ENCODE measurements at places on chromosomes 6 and 20.

GRCh38 chr20:31440012-31440659 is at the start of gene DEFB123:
Gene DEFB123 (plus strand): TSS chr20:31440632. CDS start chr20:31440699, 67 bp downstream.
- DNase-seq, result no peak

GRCh38 chr20:2873747-2874041 is 413 bp downstream of the PTPRA start:
- DNase-seq, result no peak

- peak; percentile 30 for DNase-seq
These were observed 252.9 kb upstream of the RUNX2 start for GRCh38 chr6:45075246-45075645.

GRCh38 chr20:34199183-34199582 is 42.0 kb upstream of the ASIP start:
- no peak for DNase-seq

GRCh38 chr20:56762829-56763228 is 133.7 kb downstream of the TFAP2C start:
- DNase-seq, result no peak

- DNase-seq, result no peak
These were observed 10.8 kb upstream of the UST start for GRCh38 chr6:148735989-148736388.

- no peak for DNase-seq
These were observed 114.7 kb upstream of the AFDN start for GRCh38 chr6:167711768-167712730.

DNA sequence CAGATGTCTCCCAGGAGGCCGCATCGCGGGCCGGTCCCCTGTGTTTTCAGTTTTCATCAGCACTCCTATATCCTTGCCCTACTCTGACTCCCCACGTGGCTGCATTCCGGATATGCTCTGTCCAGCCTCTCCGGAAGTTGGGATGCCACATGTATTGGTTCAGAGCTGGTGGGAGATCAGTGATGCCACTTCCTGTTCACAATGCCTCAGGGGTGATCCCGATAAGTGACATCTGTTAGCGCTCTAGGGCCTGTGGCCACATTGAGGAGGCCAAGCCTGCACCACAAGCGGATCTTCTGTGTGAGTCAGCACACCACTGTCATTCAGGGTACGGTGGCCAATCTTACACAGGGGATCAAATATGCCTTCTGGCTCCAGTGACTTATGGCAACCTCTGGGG is 57.8 kb downstream of the PPP1R3G start:
- no peak for DNase-seq

GRCh38 chr6:109456710-109457561 is 1.4 kb upstream of the MICAL1 start:
- no peak for DNase-seq

DNA sequence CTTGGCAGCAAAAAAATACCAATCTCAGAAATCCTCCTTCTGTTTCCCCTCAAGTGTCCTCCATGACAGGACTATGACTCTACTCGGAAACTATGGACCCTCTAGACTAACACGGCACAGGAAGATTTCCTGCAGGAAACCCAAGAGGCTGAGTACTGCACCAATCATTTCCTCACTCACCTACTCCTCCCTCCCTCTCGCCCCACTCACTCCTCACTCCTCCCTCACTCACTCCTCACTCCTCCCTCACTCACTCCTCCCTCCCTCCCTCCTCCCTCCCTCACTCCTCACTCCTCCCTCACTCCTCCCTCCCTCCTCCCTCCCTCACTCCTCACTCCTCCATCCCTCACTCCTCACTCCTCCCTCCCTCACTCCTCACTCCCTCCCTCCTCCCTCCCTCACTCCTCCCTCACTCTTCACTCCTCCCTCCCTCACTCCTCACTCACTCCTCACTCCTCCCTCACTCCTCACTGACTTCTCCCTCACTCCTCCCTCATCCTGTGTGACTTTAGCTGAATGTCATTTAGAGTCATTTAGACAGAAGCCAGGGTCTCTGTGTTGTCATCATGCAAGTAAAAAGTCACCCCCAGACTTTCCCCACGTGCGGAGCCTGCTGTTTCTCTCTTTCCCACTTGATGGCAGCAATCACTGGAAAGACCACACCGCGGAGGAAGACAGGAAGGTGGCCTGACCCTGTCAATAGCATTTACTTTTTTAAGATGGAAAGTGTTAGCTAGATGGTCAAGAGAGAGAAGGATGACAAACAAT is 226.8 kb upstream of the PDE10A start:
- DNase-seq, result no peak

- no peak for DNase-seq
These were observed 5.9 kb downstream of the FOXA2 start for GRCh38 chr20:22578221-22579118.

- DNase-seq, result no peak
These were observed 303.9 kb downstream of the CBLN4 start for GRCh38 chr20:55701467-55701866.

- no peak for DNase-seq
These were observed 19.4 kb upstream of the SLC4A11 start for GRCh38 chr20:3258429-3258828.

GRCh38 chr6:27809067-27809938 is 102.9 kb downstream of the OR2B2 start:
- DNase-seq, result no peak

DNA sequence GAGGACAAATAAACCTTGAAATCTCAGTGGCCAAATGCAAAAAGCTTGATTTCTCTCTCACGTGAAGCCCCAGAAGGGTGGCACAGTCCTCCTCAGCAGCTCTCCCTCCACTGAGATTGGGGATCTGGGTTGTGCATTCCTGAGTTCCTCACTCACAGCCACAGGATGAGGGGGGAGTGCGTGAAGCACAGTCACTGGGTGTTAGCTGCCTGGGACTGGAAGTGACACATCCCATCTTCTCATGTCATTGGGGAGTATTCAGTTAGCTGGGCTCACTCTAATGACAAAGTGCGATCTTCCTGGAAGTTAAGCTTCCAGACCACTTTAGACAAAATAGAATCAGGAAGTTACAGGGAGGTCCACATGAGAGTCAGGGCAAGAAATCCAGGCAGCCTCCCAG is 192.2 kb upstream of the LRFN2 start:
- no peak for DNase-seq

DNA sequence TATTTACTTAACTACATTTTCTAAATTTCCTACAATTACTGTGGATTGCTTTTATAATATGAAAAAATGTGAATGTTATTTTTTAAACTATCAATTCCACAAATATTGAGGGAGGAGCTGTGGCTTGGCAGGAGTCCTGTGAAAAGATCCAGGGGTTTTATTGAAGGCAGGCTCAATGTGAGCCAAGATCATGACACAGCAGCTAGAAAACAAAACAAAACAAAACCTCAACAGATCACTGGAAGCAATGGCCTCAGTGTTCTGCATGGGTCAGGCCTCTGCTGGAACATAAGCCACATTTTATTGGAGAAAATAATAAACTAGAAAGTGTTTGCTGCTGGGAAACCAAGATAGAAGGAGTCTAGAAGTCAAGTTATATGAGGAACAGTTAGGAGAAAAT is 19.4 kb upstream of the RCAN2 start:
- DNase-seq, result no peak

GRCh38 chr6:158816803-158817727 is 2.1 kb downstream of the EZR start:
- DNase-seq, result no peak

DNA sequence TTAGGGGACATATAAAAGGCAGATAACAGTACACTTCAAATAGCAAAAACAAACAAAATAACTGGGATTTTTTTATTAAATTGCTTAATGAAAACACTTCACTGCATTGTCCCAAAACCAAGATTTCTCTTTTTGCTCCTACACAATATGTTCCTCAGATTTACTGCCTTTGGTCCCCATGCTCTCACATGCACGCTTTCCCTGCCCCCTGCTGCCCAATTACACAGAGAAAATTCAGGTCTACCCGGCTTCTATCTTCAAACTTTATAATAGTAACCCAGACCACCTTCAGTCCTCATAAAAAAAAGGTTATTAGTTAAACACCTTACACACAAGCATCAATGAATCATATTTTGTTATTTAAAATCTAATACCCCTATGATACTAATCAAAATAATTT is 673.8 kb upstream of the HS3ST5 start:
- no peak for DNase-seq

GRCh38 chr6:127206531-127207095 is 60.1 kb upstream of the RNF146 start:
- DNase-seq, result no peak

- DNase-seq, result no peak
These were observed 29.0 kb downstream of the PSMB1 start for GRCh38 chr6:170524172-170524502.

GRCh38 chr20:2829376-2829775 is 11.1 kb downstream of the PCED1A start:
- DNase-seq, result no peak

GRCh38 chr20:37388831-37389230 is 42.9 kb downstream of the SRC start:
- DNase-seq, result no peak

DNA sequence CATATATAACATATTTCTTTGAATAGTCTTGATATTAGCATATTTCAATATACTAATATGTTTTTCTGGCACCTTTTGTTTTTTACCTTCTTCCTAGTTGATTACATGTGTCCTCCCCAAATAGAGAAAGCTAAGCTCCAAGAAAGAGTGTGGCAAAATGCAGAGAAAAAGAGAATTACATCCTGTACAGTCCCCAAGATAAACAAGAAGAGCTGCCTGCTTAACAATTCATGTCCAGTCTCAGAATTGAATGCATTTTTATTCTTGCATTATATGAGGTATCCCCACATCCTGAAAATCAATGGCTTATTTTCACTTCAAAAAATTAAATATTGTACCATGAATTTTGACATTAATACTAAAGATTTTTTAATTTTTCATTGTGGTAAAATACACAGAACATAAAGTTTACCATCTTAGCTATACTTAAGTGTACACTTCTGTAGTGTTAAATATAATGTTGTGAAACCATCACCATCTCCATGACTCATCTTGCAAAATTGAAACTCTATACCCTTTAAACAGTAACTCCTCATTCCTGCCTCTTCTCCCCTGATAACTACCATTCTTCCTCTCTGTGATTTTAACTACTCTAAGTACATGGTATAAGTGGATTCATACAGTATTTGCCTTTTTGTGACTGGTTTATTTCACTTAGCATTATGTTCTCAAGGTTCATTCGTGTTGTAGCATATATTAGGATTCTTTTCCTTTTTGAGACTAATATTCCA is 490.3 kb downstream of the COL12A1 start:
- DNase-seq, result no peak
